CD4-positive, CD25-positive, alpha-beta regulatory T cell (primary cell): ENCODE measurements at places on chromosomes 11 and 22. TPM values are rescaled to one million over a fixed set of nuclear protein-coding genes. Genes with fewer than 3 reads are reported as not detected.

TRPM5 gene
- total RNA-seq: 0.17 TPM

SMTNL1 gene
- not detected for total RNA-seq

MEI1 gene
- total RNA-seq: 106 TPM

TRIM44 gene
- 23.4 TPM for total RNA-seq

TSSK2 gene
- not detected for total RNA-seq

KIRREL3 gene
- not detected for total RNA-seq

POU2AF3 gene
- total RNA-seq: not detected

KRTAP5-1 gene
- not detected for total RNA-seq

GRIK4 gene
- not detected for total RNA-seq

OR51B2 gene
- total RNA-seq: not detected

SNX15 gene
- 17.4 TPM for total RNA-seq

SGSM1 gene
- total RNA-seq: 2.9 TPM

RAB38 gene
- total RNA-seq: 1.6 TPM

FAM180B gene
- 0.27 TPM for total RNA-seq

KDM4D gene
- total RNA-seq: 0.25 TPM

SELENOO gene
- total RNA-seq: 31.9 TPM

RGL4 gene
- total RNA-seq: 22.1 TPM

IL18 gene
- total RNA-seq: 1.4 TPM

APOL4 gene
- total RNA-seq: not detected

TREH gene
- total RNA-seq: not detected

MMP11 gene
- 0.52 TPM for total RNA-seq

FXYD2 gene
- 4.0 TPM for total RNA-seq

CYB561A3 gene
- total RNA-seq: 29.5 TPM

FEN1 gene
- total RNA-seq: 13.2 TPM

UBQLN3 gene
- total RNA-seq: 0.49 TPM

VSIG2 gene
- total RNA-seq: 0.44 TPM

MUC6 gene
- total RNA-seq: not detected

MMP1 gene
- not detected for total RNA-seq

LSP1 gene
- total RNA-seq: 453 TPM

C11orf21 gene
- 41.8 TPM for total RNA-seq
